ENCODE measurements at places on chromosomes 3 and 15.

GRCh38 chr15:43133430-43134156, at the start of gene TMEM62:
TSS of gene TMEM62 (plus strand) at chr15:43133586. CDS start at chr15:43133803, 217 bp downstream.
- peak; percentile 77 for DNase-seq

DNA sequence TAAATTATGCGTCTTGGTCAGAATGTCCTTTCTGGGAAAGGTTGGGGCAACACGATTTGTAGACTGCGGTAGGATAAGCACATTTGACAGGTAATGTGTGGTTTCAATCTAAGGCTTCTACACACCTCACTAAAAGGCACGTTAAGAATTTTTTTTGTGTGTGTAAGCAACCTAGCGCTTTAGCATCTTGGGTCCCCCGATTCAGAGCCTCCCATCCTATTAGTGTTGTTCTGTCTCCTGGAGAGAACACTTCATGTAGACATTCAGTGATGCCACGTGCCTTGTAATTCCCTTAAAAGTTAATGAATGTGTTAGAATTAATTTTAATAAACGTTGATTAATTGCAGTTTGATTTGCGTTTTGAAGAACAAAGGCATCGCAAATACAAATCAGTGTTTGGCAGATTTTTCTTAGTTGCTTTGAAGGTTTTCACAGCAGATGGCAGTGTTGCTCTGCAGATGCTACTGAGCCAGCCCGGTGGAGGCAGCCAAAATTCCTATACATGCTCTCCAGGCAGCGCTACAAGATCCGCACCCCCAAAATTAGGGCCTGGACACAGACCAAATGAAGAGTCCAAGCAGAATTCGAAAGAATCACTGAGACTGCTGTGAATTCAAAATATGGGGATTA, 63.5 kb downstream of the OTOL1 start:
- DNase-seq, result peak; percentile 66

DNA sequence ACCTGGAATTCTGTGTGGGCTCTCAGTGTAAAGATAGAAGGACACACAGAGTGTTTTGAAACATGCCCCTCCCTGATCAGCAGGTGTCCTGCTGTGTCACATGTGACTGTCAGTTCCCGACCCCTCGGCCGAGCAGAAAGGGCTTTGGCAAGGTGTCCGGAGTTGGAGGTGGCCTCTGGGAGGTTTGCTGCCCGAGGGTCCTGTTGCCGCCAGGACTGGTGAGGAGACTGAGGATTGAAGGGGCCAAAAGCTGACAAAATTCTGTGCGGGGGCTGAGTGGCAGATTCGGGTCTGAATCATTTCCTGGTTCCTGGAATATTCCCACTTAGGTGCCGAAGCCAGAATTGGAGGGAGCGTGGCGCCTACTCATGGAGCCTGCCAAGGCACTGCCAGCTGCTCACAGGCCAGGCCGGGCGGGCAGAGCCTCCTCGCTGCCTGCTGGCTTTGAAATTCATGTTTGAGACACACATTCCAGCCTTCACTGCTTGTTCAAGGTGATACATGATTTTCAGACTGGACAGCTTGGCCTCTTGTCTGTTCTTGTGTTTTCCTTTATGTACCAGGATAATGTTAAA, 83.8 kb downstream of the APBA2 start:
- DNase-seq, result no peak

DNA sequence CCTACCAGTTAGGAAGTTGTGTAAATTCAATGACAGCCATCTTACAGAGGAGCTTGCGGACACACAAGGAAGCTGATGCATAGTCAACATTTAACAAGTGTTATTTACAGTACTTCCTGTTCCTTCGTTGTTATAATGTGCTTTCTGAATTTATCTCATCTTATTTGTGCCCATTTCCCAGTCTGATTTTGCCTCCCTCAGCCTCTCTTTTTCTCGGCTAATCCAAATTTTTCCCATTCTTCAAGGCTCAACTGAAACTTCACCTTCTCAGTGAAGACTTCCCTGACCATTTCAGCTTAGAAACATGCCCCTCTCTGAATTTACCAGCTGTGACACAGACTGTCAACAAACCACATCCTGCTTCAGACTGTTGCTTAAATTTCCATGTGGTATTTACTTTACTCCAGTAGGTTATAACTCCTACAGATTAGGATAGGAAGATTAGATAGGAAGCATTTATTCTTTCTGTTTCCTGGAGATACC, 55.7 kb upstream of the CP start:
- DNase-seq, result peak; percentile 75

- no peak for DNase-seq
Observed at GRCh38 chr3:150022381-150023238, 51.9 kb upstream of the PFN2 start.

DNA sequence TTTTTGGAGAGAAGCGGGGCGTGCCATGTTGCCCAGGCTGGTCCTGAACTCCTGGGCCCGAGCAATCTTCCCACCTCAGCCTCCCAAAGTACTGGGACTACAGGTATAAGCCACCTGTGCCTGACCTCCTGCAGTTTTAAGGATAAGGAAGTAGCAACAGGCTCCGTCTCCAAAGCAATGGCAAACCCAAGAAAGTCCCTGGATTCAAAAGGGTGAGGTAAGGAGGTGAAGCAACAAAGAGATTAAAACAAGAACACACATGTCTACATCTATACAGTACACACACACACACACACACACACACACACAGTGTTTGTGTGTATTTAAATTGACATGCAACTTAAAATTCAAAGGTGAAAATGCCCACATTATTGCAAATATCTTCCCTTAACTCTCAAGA, 58.9 kb downstream of the ABCC5 start:
- DNase-seq, result no peak

DNA sequence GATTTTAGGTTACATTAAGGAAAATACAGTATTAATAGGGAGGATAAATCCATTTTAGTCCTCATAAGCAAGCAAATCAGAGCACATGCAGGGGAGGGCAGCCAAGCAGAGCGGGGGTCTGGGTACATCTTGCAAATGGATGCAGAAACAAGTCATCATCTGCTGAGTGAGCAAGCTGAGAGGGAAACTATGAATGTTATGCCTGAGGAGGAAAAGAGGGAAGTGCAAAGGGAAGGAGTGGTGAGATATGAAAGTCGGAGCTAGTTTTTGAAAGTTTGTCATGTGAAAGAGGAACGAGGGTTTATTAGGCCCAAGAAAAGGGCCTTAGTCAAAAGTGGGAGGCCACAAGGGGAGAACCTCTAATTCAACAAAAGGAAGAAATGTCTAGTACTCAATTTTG, 15.4 kb downstream of the PTX3 start:
- DNase-seq, result peak; percentile 30

- DNase-seq, result peak; percentile 50
Observed at GRCh38 chr3:17431004-17431403, 311.4 kb downstream of the TBC1D5 start.

- DNase-seq, result no peak
Observed at GRCh38 chr15:62925875-62926274, 116.7 kb upstream of the TPM1 start.

DNA sequence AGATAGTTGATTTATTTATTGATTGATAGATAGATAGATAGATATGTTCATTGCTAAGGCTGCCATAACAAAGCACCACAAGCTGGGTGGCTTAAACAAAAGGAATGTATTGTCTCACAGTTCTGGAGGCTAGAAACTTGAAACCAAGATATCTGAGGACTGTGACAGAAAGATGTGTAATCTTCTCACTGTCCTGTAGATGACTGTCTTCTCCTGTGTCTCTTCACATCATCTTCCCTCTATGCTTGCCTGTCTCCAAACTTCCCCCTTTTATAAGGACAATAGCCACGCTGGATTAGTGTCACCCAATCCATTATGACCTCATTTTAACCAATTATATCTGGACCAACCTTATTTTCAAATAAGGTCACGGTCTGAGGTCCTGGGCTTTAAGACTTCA, 40.9 kb downstream of the GNB4 start:
- peak; percentile 36 for DNase-seq

GRCh38 chr15:38564557-38565286, at the start of gene RASGRP1:
TSS of gene RASGRP1 (minus strand) at chr15:38564814. CDS start at chr15:38564628, 186 bp downstream.
- DNase-seq, result peak; percentile 74

DNA sequence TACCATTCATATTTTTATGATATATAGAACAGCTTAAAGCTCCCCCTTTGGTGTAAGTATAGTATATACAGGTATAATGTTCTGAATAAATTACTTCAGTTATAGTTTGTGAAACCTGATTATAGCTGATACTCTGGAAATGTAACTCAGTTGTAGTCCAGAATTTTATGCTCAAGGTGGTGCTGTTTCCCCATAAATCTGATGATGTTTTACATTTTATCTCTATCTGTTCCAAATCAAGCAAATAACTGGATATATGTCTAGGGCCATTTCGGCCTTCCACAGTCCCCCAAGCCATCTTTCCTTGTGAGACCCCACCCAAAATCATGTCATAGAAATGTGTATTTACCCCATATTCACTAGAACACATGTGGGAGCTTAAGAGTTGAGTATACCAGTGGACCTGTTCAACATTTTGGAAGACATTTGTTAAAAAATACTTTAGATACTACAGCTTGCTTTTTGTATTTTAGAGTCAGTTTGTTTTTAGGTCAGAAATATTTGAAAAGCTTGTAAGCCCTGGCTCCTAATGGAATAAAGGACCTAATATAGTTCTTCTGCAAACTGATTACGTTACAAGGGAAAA, 107.1 kb downstream of the ATG7 start:
- DNase-seq, result peak; percentile 73

- no peak for DNase-seq
Observed at GRCh38 chr3:138718849-138719248, 110.3 kb downstream of the FAIM start.

GRCh38 chr3:18100121-18100520, 325.0 kb downstream of the SATB1 start:
- DNase-seq, result no peak

- peak; percentile 80 for DNase-seq
Observed at GRCh38 chr15:65824031-65824743, 32.1 kb upstream of the DENND4A start.

GRCh38 chr3:16240229-16241023, 24.3 kb downstream of the DPH3 start:
- no peak for DNase-seq

DNA sequence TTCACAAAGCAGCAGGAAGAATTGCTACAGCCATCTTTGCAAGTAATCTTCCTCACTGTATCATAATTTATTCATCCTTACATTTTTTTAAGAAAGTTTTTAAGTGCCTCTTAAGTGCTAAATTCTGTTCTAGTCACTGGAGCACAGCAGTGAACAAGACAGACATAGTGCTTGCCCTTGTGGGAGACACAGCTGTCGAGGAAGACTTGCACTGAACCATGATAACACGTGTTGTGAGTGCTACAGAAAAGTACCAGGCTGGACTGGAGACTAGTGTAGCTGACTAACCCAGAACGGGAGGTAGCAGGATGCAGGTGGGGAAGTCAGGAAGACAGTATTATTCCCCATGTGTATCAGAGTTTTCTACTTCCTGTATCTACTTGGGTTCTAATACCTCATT, 300.6 kb downstream of the TBL1XR1 start:
- DNase-seq, result no peak

- DNase-seq, result no peak
Observed at GRCh38 chr3:9878700-9879099, 1.4 kb downstream of the CIDEC start.

- no peak for DNase-seq
Observed at GRCh38 chr3:16836505-16837237, 48.1 kb upstream of the PLCL2 start.

GRCh38 chr3:127258733-127259132, 29.1 kb downstream of the PRR20G start:
- no peak for DNase-seq

- DNase-seq, result no peak
Observed at GRCh38 chr15:62545467-62546227, 380.6 kb upstream of the C2CD4B start.

DNA sequence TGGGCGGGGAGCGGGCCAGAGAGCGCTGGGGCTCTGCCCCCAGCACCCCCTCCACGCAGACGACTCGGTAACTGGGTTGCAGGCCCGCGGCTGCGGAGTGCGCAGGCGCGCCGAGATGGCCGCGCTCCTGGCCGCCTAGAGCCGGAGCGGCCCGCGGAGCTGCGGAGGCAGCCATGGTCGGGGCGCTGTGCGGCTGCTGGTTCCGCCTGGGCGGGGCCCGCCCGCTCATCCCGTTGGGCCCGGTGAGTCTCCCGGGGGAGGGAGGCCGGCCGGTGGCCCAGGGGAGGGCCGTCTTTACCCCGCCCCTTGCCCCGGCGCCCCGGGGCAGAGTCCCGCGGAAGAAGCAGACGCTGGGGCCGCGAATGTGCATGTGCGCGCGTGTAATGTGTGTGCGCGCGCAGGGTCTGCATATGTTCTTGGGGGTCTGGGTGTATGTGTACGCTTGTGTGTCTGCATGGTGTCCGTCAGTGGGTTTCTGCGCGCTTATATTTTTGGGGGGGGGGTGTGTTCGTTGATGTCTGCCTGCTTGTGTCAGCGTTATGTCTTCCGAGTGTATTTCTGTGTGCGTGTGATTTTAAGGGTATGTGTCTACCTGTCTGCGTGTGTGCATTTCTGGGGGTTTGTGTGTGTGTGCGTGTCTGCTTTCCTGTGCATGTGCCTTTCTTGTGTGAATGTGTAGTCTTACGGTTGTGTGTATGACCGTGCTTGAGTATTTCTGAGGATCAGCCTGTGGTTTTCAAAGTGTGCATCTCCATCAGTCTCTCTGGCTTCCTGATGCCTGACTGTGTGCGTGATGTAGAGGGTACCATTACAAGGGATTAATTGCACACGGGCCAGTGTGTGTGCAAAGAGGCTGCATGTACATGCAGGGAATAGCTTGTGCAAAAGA, at the start of gene ABHD14A:
Gene ABHD14A (plus strand): TSS at position 102 of the 889 bp plus-strand sequence. CDS start 72 bp downstream, at position 174.
- peak; percentile 68 for DNase-seq

GRCh38 chr3:74722211-74722610, 107.8 kb upstream of the CNTN3 start:
- DNase-seq, result no peak

- DNase-seq, result no peak
Observed at GRCh38 chr15:59457103-59457502, 19.1 kb downstream of the FAM81A start.

- DNase-seq, result no peak
Observed at GRCh38 chr3:150349314-150350097, 58.6 kb upstream of the TSC22D2 start.

- DNase-seq, result no peak
Observed at GRCh38 chr3:153960458-153961074, 160.6 kb upstream of the ARHGEF26 start.

GRCh38 chr3:76487446-76487845, 552.5 kb upstream of the ROBO2 start:
- no peak for DNase-seq

- no peak for DNase-seq
Observed at GRCh38 chr15:57704441-57704840, 2.1 kb upstream of the POLR2M start.

GRCh38 chr3:157040456-157040855, 119.5 kb downstream of the CCNL1 start:
- no peak for DNase-seq

GRCh38 chr15:97966924-97967620, 6.6 kb downstream of the ARRDC4 start:
- DNase-seq, result no peak

GRCh38 chr3:146160321-146160963, 542 bp downstream of the PLOD2 start:
- DNase-seq, result peak; percentile 46

Measured in KBM-7 (cell line).